ENCODE measurements at places on chromosomes 16 and 17.

DNA sequence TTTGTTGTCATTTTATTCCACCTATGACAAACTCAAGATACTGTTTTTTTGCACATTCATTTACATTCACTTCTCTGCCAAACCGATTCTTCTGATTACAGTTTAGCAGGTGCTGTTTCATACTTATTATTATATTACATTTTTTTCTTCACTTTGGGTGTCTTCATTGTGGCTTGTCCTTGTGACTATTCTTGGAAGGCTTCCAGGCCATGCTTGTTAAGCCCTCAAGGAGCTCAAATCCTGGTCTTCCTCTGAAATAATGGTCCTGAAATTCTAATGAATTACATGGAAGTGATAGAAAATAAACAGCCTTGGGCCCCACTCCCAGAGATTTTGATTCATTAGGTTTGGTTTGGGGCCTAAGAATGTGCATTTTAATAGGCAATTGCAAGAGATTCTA is 1.4 kb downstream of the KRTAP2-4 start:
- DNase-seq, result no peak

DNA sequence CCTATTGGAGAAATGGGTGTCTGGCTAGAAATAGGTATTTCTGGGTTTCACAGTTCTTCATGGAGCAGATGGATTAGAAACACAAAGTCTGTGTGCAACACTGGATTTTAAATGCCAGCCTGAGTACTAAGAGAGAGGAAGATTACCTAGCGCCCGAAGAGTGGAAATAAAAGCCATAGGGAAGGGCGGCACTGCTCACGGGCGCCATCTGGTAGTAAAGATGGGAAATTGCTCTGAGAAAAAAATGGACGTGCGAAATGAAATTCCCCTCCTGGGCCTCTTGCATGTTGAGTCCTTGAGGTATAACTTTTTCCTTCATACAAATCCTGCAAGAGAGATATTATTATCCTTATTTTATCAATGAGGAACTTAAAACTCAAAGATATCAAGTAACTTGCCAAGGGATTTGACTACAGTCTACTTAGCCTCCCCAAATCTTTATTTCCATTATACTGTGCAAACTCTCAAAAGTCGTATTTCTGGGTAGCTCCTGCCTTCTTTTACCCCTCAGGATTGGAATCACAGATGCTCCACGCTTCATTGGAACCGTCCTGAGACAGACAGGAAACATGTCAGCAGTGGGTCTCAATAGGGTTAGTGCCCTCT is 72.8 kb downstream of the MMD start:
- DNase-seq, result no peak

DNA sequence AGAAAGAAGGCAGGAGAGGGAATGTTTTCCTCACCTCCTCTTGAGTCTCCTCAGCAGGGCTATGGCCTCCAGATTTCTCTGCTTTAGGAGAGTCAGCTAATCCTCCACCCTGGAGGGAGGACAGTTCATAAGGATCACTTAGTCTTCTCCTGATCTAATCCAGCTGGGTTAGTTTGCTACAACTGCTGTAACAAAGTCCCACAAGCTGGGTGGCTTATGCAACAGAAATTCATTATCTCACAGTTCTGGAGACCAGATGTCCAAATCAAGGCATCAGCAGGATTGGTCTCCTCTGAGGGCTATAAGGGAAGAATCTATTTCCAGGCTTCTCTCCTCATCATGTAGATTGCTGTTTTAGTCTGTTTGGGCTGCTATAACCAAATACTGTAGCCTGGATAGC is 40.6 kb upstream of the XYLT1 start:
- DNase-seq, result no peak

DNA sequence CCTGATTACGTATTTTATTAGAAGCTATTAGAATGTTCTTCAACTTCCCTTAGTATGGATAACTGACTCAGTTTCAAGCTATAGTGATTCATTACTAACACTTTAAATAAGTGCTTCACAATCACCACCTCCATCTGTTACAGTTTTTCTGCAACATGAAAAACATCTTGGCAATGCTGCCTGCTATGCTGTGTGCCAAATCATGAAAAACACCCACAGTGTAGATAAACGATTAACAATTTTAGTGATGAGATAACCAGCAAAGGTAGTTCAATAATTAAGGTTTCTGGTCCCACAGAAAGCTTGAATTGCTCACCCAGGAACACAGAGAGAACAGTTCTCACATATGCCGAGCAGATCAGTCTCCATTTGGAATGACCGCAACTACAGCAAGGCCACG is 51.4 kb upstream of the SLC25A19 start:
- no peak for DNase-seq

DNA sequence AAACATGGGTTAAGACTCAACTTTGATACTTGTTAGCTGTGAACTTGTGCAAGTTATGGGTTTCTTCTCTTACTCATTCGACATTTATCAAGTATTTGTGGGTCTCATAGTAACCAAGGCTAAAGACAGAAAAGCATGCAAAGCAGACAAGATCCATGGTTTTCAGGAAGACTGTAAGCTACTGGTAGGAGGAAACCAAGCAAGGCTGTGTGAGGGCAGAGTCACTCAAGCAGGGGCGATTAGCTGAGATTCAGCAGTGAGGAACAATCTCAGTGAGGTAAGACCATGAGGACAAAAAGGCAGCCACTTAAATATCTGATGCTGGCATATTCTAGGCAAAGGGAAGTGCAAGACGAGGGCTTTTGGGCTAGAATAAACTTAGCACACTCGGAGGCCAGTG is 29.5 kb downstream of the MBTD1 start:
- no peak for DNase-seq

DNA sequence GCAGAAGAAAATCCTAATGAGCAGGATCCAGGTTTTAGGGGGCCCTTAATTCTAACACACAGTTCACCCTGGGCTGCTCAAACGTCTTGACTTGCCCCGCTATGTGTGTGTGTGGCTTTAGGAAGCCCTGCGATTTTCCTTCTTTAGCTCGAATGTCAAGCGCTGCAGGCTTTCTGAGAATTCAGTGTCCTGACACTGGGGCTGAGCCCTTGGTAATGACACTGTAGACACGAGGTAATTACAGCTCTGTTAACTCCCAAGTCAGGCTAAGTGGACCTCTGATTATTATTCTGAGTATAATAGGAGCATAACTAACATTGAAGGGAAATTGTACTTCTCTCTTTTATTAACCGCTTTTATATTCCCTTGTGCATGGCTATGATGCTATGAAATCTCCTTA is 202.1 kb downstream of the RBFOX1 start:
- no peak for DNase-seq

DNA sequence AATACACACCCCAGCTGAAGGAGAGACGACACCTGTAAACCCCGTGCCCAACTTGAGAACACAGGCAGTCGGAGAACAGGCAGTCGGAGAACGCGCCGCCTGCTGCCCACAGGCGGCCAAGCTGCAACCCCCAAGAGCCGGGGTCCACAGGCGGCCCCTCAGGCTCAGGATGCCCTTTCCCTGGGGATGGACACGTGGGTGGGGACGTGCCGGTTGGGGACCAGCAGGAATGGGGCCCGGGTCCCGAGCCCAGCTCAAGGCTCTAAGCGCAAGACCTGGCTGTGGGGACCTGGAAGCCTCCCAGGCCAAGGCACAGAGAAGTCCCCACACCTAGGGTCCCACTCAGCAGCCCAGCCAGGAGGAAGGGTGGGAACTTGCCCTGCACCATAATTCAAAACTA is 79.5 kb upstream of the GNG13 start:
- DNase-seq, result no peak

DNA sequence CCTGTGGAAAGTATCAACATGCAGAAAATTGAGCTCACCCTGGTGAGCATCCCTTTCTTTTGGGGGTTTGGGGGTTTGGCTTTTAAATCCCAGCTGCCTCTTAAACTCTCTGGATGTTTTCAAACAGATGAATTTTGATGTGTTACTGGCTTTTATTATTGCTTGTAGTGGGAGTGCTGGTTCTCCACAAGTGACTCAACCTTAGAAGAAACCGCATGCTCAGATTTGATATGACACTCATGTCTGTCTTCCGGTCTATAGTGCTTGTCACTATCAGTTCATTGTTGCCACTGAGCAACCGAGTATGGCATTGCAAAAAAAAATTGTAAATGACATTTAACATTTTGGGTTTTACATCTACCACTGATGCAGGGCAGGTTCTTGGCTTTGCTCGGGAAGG is 104.5 kb downstream of the HS3ST4 start:
- DNase-seq, result no peak

GRCh38 chr16:68823401-68824135 is 19.8 kb upstream of the TANGO6 start:
- no peak for DNase-seq

DNA sequence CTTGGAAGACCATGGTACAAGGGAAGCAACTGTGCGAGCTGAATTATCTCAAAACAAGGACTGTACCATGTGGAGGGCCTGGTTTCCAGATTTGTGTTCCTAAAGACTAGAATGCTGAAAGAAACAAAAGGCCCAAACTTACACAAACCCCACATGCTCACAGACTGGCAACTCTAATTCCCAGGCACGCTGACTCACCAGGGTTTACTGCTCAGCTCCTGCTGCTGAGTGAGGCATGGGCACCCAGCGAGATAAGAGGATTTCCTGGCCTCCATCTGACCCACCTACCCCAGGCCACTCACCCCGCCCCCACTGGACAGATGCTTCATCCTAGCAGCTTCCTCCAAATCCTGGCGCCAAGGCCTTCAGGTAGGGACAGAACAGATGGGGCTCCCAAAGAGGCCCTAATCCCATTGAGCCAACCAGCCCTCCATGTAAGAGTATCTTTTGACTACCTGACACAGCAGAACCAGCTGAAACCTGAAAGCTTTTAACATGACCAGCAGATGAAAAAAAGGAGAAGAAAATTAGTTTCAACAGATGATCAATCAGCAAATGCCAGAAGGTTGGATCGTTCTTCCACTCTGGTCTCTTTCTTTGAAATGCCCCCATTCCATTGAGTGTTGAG is 33.9 kb downstream of the DCUN1D3 start:
- peak; percentile 66 for DNase-seq

- no peak for DNase-seq
Measured at GRCh38 chr16:80655751-80656150, 115.0 kb downstream of the DYNLRB2 start.

- no peak for DNase-seq
Measured at GRCh38 chr17:81984773-81985410, 7.5 kb downstream of the ASPSCR1 start.

DNA sequence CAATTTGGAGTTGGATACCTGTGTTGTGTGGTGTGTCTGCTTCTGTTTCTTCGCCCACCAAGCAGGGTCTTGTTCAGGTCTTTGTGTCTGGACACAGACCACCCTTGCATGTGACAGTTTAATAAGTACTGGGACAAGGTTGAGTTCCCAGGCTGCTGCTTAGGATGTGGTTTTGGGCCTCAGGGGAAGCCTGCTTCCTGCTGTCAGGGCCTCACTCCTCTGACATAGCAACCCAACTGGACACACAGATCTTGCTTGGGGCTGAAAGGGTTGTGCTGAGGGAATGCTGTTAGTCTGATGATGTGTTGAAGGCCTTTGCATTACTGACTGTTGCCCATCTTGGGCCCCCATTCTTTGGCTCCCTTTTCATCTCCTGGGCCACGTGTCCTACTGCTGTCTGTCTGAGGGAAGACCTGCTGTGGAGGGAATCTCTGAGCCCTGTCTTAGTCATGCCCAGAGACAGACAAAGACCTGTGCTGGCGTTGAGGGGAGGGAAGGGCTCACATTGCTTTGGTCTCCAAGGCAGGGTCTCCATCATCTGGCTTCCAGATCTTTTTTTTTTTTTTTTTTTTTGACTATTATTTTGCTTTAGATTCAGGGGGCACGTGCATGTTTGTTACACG is 4.7 kb upstream of the TGFB1I1 start:
- DNase-seq, result no peak

DNA sequence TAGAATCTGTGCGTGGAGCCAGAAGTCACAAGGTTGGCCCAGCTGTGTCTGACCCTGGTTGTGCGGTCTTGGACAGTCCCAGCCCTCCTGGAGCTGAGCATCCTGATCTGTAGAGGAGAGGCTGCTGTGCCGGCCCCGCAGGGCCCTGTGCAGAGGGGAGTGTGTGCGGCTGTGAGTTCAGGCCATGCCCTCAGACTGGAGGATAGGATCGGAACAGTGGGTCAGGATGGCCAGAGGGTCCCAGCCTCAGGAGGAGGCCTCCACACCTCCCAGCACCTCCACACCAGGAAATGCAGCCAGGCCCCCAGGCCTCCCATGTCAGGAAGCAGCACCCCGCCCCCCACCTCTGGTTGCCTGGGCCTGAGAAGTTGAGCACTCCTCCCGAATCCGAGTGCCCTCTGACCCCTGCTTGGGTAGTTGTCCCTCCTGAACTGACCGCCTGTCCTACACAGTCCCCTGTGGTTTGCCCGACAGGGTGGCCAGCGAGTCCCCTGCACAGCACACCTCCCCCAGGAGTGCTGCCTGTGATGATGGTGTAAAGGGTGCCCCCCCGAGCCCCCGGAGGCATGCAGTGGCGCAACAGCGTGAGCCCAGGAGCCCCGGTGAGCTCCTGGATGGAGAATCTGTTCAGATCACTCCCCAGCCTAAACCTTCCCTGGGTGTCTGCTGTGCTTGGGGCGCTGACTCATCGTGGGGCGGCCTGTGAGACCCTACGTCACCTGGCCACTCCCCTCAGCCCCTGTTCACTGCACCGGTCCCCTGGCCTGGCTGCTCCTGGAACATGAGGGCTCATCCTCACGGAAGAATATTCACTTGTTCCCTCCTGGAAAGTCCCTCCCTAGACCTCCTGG is 285.2 kb downstream of the SEC14L1 start:
- no peak for DNase-seq

DNA sequence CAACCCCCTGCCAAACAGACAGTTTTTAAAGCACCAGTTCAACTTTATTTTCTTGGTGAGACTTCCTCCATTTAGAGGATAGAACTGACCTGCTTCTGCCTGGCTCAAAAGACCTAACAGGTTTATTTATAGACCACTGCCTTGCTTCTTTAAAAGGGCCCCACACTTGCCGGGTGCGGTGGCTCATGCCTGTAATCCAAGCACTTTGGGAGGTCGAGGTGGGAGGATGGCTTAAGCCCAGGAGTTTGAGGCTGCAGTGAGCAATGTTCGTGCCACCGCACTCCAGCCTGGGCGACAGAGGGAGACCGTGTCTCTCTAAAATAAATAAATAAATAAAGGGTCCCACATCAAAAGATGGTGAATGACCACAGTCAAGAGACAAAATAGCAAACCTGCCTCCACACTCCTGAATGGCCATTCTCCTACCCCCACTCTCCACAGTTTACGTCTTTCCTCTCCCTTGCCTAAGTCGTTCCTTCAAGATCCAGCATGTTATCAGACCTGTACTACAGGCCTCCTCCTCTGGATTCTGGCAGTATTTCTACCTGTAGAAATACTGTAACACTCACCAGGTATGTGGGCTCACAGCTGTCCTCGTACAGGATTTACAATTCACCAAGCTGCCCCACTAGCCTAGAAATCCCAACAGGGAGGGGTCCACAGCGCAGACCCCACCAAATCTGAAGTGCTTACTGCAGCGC is 95.6 kb downstream of the SMG6 start:
- DNase-seq, result no peak

DNA sequence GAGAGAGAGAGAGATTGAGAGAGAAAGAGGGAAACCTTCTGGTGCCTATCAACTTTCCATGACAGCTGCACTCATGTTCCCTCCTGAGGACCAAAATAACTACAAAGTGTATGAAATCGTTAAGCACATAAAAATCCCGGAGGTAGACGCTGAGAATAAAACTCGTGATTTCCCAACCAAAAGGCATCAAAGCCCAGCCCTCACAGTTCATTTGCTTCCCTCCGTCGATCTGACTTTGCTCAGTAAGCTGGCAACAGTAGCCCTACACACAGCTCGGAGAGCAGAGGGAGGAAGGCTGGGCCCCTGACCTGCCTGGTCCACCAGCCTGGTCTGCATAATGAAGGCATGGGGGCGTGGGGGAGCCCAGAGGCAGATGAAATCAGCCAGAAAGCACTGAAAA is 273.9 kb upstream of the ZFHX3 start:
- DNase-seq, result no peak
